PC-3 (cell line): ENCODE measurements at places on chromosomes 6 and 20.

DNA sequence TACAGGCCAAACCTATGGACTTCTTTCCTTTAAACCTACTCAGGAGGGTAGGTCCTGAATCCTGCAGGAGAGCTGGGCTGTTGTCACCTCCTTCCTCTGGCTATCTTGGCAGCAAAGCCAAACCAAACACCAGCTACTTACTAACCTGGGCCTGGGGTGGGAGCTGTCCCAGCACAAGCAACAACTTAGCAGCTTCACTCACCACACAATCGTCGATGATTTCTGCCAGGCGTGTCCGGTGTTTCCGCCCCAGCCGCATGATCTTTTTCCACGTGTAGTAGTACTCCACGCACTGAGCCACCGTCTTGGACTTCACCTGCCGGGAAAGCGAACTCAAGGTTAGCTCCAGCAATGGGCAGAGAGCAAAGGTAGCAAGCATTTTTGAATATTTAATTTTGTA, 25.4 kb upstream of the MRPS10 start:
- peak; percentile 68 for DNase-seq

- no peak for DNase-seq
Measured at GRCh38 chr6:88062376-88062775, 14.7 kb downstream of the SPACA1 start.

- no peak for DNase-seq
Measured at GRCh38 chr6:139888681-139889122, 514.3 kb upstream of the CITED2 start.

DNA sequence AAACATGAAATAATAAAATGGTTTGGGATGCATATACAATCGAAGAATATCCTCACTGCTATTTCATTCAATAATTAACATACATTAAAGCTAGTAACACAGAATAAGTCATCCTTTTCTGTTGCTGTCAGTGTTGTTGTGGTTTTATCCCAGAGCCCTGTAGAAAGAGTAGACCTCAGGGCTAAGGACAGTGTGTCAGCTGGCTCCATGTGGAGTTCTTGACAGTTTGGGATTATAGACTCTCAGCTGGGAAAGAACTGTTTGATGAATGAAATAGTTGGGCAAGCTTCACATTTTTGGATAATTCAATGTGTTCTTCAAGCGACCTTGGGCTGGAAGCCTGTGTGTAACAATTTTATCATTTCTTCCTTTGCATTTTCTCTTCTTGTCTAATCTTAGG, 10.1 kb downstream of the UTRN start:
- DNase-seq, result no peak

- DNase-seq, result peak; percentile 87
Measured at GRCh38 chr6:144330017-144330987, 45.2 kb downstream of the UTRN start.

- DNase-seq, result no peak
Measured at GRCh38 chr6:129517288-129517687, 192.7 kb downstream of the ARHGAP18 start.

GRCh38 chr20:14865169-14865568, 527.8 kb upstream of the FLRT3 start:
- DNase-seq, result peak; percentile 84

DNA sequence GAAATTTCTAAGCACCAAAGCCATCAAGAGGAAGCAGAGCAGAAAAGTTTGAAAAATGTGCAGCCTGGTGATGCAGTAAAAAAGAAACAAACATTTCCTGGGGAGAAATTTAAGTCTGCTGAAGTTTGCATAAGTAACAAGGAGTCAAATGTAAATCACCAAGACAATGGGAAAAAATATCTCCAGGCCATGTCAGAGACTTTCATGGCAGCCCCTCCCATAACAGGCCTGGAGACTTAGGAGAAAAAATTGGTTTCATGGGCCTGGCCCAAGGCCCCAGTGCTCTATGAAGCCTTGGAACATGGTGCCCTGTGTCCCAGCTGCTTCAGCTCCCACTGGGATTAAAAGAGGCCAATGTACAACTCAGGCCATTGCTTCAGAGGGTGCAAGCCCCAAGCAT, 30.1 kb upstream of the EPM2A start:
- DNase-seq, result no peak

GRCh38 chr20:24501764-24502556, 32.5 kb downstream of the SYNDIG1 start:
- no peak for DNase-seq

DNA sequence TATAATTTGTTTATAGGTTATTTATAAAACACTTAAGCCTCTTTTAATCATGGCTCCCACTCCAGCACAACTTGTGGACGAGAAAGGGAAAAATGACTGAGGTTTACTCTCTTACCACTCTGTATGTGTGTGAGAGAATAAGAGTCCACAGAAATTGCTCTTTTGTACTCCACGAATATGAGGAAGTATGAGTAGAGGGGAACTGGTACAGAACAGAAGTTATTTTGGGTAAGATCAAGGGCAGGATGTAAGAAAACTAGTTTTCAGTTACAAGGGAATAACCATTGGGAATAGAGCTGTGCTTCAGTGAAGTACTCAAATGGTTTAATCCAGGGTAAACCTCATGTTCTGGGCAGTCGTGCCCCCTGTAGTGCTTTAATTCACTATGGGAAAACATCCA, 72.6 kb downstream of the REV3L start:
- DNase-seq, result no peak

DNA sequence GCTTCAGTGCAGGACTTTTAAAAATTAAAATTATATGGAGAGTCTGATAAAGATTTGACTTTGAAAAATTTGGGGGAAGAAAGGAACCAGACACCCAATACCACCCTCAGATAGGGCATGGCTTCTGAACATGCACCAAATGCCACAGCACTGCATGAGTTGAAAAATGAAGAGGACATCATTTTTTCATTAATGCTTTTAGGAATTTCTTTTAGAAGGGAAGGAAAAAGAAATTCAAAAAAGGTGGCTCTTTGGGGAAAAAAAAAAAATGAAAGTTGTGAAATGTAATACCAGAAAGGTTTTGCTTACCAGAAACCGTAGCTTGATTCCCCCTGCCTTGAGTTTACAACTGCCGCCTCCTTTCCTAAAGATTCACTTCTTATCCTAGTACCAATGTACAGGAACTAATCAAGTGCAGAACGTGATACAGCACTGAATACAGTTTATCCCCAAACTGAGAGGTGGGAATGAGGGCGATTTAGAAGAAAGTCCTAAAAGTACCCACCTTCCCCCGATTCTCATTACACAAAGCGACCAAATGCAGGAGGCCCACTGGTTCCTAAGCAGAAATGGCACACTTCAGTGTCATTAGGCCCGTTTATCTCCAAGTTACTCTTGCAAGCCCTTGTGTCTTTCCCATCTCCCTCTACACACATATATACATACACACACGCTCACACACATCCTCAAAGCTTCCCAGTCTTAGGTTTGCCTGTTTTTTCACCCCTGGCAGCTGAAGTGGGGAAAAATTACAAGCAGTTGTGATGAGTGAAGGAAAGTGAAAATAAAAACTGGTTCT, 2.8 kb downstream of the PPP1R10 start:
- DNase-seq, result no peak

GRCh38 chr6:35634316-35634715, 54.4 kb downstream of the FKBP5 start:
- no peak for DNase-seq

DNA sequence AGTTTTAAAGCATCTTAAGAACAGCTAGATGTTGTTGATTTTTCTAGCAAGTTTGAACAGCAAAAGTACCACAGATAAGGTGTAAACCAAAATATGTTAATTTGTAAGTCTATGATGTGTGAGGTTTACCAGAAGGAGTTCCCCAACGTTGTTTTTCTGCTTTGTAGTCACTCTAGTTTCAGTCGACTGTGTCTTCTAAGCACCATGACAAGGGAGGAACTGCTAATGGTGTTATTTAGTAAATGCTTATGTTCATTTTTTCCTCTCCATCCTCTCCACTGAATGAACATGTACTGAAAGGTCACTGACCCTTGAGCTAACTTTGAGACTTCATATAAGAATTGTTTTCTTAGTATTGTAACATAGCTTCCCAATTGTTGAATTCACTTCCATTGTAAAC, 3.0 kb downstream of the ENPP3 start:
- DNase-seq, result no peak

DNA sequence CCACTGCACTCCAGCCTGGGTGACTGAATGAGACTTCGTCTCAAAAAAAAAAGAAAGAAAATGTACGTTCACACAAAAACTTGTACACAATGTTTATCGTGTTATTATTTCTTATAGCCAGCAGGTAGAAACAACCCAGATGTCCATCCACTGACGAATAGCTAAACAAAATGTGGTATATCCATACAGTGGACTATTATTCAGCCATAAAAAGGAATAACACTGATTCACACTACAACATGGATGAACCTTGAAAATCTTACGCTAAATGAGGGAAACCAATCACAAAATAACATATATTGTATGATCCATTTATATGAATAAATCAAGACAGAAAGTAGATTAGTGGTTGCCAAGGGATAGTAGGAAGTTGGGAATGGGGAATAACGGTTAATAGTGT, 75.1 kb upstream of the EPB41L1 start:
- DNase-seq, result no peak
